Stimulated activated naive CD4-positive, alpha-beta T cell treated with Interleukin-2 at 50 U/mL for 16 hours (primary cell): ENCODE measurements at places on chromosomes 11 and 22.
A peak's percentile ranks its signal among the peaks of the same experiment; 100 is the strongest.

GRCh38 chr22:19878461-19879245 lies 24.0 kb upstream of the GNB1L start:
- DNase-seq: no peak

- DNase-seq: no peak
Measured at GRCh38 chr11:303363-303762, 4.0 kb upstream of the IFITM5 start.

GRCh38 chr11:926341-926916 lies 759 bp downstream of the AP2A2 start:
- no peak for DNase-seq

DNA sequence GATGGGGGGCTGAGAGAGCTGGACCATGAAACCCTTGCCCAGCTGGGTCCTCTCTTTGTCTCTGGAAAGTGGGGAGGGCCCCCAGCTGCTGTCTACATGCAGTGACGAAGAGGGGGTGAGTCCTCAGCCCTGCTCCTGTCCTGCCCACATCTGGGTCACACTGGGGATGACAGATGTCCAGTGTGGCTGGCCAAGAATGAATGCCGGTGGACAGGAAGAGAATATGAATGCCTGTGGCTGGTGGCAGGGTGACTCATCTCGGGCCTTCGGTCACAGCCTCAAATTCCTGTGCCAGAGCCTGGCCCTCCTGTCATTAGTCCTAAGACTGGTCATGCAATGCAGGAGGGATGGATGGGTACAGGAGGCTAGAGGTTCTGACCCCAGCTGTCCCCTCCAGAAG lies 2.2 kb upstream of the PNPLA3 start:
- DNase-seq: no peak

DNA sequence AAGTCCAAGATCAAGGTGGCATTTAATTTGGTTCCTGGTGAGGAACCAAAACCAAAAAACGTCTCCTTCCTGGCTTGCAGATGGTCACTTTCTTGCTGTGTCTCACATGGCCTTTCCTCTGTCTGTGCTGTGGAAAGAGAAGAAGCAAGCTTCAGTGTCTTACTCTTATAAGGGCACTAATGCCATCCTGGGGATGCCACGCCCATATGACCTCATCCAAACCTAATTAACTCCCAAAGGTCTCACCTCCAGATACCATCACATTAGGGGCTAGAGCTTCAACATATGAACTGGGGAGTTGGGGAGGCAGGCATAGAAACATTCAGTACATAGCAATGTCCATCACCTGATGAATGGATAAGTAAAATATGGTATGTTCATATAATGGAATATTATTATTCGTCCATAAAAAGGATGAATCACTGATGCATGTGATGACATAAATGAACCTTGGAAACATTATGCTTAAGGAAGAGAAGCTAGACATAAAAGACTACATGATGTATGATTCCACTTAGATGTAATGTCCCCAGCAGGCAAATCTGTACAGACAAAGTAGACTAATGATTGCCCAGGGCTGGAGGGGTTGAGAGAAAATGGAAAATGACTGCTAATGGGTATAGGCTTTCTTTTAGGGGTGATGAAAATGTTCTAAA lies 78.6 kb upstream of the B3GNT6 start:
- DNase-seq: no peak

- DNase-seq: no peak
Measured at GRCh38 chr11:119530509-119530908, 107.5 kb upstream of the THY1 start.

DNA sequence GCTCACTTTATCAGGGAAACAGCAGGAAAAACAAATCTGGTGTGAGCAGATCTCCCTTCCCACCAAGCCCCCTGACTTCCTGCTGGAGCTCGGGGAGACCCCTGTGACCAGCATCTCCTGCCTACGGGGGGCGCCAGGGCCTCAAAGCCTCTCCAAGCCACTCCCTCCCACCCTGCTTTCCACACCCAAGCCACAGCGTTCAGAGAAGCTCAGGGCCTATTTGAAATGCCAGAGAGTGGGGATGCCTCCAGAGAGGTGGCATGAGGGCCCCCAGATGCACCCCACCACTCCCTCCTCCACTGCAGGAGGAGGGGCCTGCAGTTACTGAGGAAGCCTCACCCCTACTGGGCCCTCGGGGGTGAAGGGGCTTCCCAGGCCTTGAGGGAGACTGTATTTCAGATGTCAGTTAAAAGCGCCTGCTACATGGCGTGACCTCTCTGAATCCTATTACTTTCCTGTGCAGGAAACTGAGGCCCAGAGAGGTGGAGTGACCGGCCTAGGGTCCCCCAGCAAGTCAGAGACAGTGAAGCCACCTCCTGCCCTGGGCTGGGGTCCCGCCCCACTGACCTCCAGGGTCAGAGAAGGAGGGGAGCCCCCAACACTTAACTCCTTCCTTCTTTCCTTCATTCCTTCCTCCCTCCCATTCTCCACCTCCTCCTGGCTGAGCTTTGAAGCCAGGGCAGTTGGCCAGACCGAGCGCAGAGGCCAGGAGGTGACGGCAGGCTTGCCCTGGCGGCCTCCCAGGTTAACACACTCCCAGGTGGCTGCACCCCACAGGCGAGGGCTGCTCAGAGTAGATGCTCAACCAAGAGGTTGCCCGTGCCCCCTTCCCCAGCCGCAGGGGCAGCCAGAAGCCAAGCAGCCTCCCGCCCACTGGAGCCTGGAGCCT lies 6.0 kb upstream of the CDKN1C start:
- no peak for DNase-seq

- no peak for DNase-seq
Measured at GRCh38 chr11:77475206-77475605, 1.3 kb upstream of the PAK1 start.

DNA sequence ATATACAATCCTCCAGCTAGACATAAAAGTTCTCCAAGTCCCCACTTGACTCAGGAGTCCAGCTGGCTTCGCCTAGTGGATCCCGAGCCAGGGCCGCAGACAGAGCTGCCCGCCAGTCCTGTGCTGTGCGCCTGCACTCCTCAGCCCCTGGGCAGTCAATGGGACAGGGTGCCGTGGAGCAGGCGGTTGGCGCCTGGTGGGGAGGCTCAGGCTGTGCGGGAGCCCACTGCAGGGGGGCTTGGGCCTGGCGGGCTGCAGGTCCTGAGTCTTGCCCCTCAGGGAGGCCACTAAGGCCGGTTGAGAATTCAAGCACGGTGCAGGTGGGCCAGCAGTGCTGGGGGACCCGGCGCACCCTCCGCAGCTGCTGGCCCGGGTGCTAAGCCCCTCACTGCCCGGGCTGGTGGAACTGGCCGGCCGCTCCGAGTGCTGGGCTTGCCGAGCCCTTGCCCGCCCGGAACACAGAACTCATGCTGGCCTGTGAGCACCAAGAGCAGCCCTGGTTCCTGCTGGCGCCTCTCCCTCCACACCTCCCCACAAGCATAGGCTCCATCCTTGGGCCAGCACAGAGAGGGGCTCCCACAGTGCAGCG lies 884.8 kb upstream of the LRRC4C start:
- no peak for DNase-seq

DNA sequence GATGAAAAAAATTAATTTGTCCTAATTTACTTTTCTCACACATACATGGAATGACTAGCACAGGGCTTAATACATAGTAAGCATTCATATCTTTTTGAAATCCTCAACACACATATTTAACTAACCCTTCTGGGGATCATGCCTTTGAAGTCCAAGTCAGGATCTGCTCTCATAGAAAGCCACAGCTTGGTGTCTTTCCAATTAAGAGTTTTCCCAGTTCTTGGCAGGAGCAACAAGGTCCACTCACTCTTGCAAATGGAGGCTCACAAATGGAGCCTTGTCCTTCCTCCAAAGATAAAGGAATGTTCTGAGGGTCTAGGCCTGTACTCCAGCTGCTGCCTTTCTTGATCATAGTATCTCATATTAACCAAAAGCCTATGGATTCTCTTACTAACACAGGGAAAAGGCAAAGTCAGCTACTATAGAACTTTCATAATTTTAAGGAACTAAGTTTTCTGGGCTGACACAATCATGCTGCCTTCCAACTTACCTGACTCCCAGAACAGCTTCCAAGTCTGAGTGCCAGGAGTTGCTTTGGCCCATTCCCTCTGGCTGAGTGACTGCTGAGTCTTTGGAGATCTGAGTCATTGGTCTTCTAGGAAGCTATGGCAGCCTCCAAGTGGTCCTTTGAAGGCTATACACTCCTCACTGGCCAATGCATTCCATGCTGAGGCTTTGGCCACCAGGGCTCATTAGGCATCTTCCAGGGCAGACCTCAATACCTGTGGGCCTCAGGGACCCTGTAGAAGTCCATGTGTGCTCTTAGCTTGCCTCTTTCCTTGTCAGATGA lies 25.8 kb upstream of the NUCB2 start:
- DNase-seq: no peak

- no peak for DNase-seq
Measured at GRCh38 chr11:76753950-76754349, 29.2 kb upstream of the TSKU start.

DNA sequence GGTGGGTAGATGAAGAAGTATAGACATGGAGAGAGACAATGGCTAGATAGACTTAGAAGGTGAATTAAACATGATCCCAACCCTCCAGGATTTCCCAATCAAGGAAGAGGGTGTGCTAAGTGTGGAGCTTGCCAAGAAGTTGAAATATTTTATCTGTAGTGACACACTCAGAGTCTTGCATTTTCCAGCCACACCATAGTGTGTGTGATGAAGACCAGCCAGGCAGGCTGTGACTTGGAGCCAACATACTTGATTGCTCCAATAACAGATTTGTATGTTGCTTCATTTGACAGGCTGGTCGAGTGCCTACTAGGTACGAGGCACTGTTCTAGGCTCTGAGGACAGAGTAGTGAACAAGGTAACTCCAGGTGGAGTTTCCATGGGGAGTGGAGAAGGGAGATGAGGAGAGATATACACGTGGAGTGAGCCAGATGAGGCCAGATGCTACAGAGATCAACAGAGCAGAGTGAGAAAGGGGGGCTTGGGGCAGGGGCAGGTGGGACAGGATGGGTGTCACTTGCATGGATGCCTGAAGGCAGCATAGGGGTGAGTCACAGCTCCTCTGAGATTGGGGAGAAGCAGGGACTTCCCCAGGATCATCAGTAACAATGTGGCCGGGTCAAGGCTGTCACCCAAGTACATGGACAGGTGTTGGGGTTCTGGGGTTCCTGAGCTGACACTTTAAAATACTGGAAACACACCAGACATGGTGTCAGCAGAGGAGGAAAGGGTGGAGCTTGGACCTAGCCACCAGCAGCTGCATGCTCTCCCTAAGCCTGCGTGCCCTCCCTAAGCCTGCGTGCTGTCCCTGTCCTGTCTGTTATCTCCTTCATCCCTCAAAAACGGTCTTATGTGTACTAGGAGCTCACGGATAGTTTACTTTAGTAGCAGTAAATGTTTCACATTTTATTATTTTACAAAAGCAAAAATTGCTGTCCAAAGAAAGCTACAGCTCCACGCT lies 23.6 kb downstream of the PDGFB start:
- no peak for DNase-seq

DNA sequence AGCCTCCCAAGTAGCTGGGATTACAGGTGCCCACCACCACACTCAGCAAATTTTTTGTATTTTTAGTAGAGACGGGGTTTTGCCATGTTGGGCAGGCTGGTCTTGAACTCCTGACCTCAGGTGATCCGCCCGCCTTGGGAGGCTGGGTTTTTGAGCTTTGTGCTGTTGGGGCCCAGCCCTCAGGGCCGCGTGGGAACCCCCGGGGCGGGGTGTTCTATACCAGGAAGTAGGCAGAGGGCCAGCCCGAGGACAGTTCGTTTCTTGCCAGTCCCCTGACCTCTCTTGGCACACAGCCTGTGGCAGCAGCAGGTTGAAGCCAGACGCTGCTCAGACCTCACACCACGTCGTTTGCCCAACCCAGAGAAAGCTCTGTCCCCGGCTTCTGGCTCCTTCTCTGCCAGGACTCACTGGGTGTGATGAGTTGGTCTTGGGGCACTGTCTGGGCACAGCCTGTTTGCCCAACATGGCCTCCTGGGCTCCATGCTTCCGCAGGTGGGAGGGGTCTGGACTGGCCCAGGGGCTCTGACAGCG lies 24.9 kb upstream of the CHKA start:
- no peak for DNase-seq

- DNase-seq: peak; percentile 6
Measured at GRCh38 chr11:111229604-111230003, 15.9 kb upstream of the POU2AF2 start.

DNA sequence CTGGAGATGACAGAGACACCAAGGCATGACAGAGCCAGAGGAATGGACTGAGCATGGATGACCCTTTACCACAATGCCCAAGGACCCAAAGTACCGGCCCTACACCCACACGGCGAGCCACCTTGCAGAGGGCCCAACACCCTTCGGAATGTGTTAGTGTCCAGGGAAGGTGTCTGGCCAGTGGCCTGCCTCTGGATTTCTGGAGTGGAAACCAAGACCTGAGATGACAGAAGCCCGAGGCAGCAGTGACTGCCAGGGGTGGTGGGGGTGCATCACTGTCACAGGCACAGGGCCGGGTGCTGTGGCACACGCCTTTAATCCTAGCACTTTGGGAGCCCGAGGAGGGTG lies 28.7 kb downstream of the PDGFB start:
- no peak for DNase-seq

- DNase-seq: no peak
Measured at GRCh38 chr22:34814260-34815025, 251.5 kb upstream of the ISX start.

DNA sequence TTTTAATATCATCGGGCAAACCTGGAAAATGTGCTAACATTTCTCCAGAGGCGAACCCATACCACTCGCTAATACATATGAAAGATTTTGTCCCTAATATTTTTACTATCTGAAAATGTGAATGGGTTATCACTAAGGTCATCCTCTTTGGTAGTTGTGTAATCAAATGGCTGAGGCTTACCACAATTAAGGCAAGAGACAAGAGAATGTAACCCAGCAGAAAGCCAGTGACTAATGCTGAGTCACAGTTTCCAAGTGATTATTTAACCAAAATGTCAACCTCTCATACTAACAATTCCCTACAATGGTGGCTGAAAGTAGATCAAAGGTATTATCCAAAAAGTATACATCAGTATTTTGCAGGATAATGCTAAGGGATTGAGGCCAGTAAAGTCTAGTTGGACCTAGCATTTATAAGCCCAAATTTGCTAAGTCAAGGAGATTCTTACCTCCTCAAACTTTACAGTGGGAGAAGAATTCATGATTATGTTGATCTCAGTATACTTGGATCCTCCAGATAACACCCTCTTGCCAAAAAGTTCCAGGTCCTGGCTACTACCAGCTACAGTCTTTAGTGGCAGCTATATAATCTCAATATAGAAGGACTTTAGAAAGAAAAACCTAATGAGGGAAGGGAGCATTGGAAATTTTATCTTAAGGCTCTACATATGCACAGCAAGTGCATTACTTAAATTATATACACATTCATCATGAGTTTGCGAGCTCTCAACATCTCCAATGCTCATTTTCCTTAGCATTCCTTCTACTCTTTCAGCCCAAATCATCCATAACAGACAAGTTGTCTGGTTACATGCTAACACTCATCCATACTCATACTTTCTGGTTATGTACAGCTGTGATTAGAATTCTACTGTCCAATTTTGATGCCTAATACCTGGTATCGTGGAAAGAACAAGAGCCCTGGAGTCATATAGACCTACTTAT lies 25.4 kb downstream of the SIK3 start:
- DNase-seq: no peak

- no peak for DNase-seq
Measured at GRCh38 chr11:119506436-119506835, 83.5 kb upstream of the THY1 start.

- peak; percentile 23 for DNase-seq
Measured at GRCh38 chr22:42217019-42217751, 53.3 kb downstream of the TCF20 start.

- DNase-seq: no peak
Measured at GRCh38 chr11:120863359-120863758, 160.5 kb upstream of the TBCEL start.
